Thoracic aorta (tissue), 2 donors: ENCODE measurements at places on chromosomes 11 and 22. TPM values are rescaled to one million over a fixed set of nuclear protein-coding genes. Genes with fewer than 3 reads are reported as not detected.

The CCDC73 gene
- total RNA-seq: not detected

The SRPRA gene
- 128 TPM for total RNA-seq

The SCGB1C1 gene
- total RNA-seq: not detected

DNA sequence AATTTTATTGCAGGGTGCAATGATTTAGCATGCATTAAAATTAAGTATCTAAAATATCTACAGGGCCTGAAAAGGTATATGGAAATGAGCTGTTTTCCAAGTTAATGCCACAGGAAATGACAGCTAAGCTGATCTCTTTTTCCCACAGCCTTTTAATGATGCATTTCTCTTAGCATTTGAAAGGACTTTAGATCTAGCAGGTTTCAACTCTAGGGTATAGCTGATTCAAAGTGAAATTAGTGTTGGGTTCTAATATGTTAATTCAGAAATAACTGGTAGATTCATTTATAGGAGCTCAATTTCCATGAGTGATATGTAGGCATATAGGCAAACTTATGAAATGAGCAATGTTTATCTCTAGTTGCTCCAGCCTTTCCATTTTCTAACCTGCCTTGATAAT, 274.2 kb downstream of the CASP12 start:
- DNase-seq: no peak
- H3K27me3 ChIP-seq: no peaks in the 10 kb centered on the region
- H3K4me1 ChIP-seq: no peaks in the 10 kb centered on the region
- no peaks in the 10 kb centered on the region for H3K36me3 ChIP-seq
- no peak overlapping the region for H3K4me3 ChIP-seq

- H3K27me3 ChIP-seq: no peaks in the 10 kb centered on the region
- no peak for DNase-seq
- H3K36me3 ChIP-seq: no peaks in the 10 kb centered on the region
- H3K4me1 ChIP-seq: peaks cover 11% of the 10 kb centered on the region
- no peak overlapping the region for H3K27ac ChIP-seq
- H3K4me3 ChIP-seq: no peak overlapping the region
Measured at GRCh38 chr11:121508449-121508848, 55.7 kb upstream of the SORL1-AS1 start.

GRCh38 chr11:77842441-77843121, 21.6 kb downstream of the AAMDC start:
- peaks cover 27% of the 10 kb centered on the region for H3K36me3 ChIP-seq
- no peak overlapping the region for H3K4me3 ChIP-seq
- no peak overlapping the region for H3K27ac ChIP-seq
- no peaks in the 10 kb centered on the region for H3K27me3 ChIP-seq
- no peak for DNase-seq
- H3K4me1 ChIP-seq: no peaks in the 10 kb centered on the region

GRCh38 chr22:45428391-45429385, 15.2 kb downstream of the RIBC2 start:
- no peaks in the 10 kb centered on the region for H3K36me3 ChIP-seq
- no peak overlapping the region for H3K27ac ChIP-seq
- no peak for DNase-seq
- no peak overlapping the region for H3K4me3 ChIP-seq
- no peaks in the 10 kb centered on the region for H3K27me3 ChIP-seq

DNA sequence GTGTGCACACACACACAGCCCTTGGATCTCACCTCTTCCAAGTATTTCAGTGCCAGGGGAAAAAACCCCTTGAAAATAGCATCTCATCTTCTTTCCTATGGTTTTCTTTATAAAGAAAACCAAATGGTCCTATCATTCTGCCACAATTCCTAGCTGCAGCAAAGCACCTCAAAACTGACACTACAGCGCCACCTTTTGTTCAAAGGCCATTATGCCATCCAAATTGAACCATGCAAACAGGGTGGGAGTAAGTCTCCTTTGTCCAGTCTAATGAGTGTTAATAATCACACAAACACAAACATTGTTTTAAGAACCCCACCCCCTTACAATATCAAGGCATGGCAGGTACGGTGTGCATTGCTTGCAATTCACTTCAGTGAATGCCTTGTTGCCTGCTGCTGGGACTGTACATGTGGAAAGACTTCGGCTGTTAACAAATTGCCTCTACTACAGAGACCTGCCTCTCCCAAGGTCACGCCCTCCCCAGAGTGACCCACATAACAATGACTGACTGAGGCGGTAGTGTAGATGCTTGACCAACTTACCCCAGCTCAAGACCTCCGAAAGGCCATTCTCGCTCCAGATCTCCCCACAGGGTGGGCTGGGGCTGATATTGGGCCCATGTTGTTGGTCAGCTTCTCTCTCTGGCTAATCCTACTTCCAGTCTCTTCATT, 31.7 kb downstream of the FAM181B start:
- no peak for DNase-seq
- no peaks in the 10 kb centered on the region for H3K36me3 ChIP-seq
- no peaks in the 10 kb centered on the region for H3K4me1 ChIP-seq
- no peak overlapping the region for H3K4me3 ChIP-seq
- H3K27ac ChIP-seq: no peak overlapping the region

- no peak overlapping the region for H3K27ac ChIP-seq
- H3K4me1 ChIP-seq: peaks cover 5% of the 10 kb centered on the region
- no peaks in the 10 kb centered on the region for H3K36me3 ChIP-seq
- H3K4me3 ChIP-seq: no peak overlapping the region
- H3K27me3 ChIP-seq: no peaks in the 10 kb centered on the region
Measured at GRCh38 chr22:23385678-23386631, 194.1 kb downstream of the IGLL1 start.

GRCh38 chr22:41240377-41241132, at the start of gene CHADL:
CHADL (minus strand) TSS chr22:41240931; CDS start chr22:41240881, 50 bp downstream.
- H3K27me3 ChIP-seq: no peaks in the 10 kb centered on the region
- peaks cover 3% of the 10 kb centered on the region for H3K36me3 ChIP-seq
- no peak within 1 kb of the TSS for H3K4me3 ChIP-seq
- no peak within 1 kb of the TSS for H3K27ac ChIP-seq

DNA sequence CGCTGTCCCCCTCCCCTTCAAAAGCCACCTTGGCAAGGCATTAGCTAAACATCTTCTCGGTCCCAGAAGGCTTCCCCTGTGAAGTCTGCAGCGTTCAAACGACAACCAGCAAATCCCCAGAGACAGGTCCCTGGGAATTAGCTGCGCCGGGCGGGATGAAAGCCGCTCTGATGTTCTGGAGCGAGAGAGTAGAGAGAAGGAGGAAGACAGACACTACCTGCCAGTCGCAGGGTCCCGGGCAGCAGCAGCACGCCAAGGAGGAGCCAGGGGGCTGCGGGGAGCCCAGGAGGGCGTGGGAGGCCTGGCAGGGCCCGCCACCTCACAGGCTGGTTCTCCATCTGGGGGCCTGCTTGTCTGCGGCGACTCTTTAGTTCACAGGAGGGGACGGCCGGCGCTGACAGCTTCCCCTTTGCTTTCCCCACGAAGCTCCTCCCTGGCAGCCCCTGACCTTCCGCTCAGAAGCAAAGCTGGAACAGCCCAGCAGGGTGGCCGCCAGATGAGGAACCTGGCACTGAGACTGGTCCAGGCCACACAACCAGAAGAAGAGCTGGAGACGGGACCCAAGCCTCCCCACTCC, at the start of gene NFAM1:
Gene NFAM1, minus strand, starts transcription at position 384 of the 577 bp plus-strand sequence. Its CDS starts 46 bp downstream, at position 338.
- peaks cover 9% of the 10 kb centered on the region for H3K4me1 ChIP-seq
- DNase-seq: no peak
- H3K36me3 ChIP-seq: no peaks in the 10 kb centered on the region

- H3K27ac ChIP-seq: no peak overlapping the region
- H3K4me3 ChIP-seq: no peak overlapping the region
- no peaks in the 10 kb centered on the region for H3K4me1 ChIP-seq
- no peaks in the 10 kb centered on the region for H3K36me3 ChIP-seq
Measured at GRCh38 chr11:120108154-120108784, 29.6 kb downstream of the TRIM29 start.
